ENCODE measurements at places on chromosomes 16 and 17.

DNA sequence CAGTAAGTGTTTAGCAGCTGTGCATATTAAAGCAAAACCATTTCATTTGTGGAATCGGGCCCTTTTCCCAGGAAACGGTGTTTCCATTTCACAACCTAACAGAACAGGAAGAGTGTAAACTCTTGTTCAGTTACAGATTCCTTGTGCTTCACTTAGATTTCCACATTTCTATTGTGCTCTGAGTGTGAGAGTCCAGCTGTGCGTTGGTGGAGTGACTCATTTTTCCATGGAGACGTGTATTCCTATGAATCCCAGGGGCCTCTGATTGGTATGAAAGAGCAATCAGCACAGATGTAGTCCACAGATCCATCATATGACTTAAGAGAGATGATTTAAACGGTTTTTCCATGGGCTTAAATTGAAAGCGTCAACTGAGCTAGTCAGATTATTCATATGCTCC, 13.3 kb upstream of the CAVIN1 start:
- no peak for DNase-seq

- no peak for DNase-seq
Measured at GRCh38 chr16:50279504-50279865, 13.1 kb downstream of the ADCY7 start.

DNA sequence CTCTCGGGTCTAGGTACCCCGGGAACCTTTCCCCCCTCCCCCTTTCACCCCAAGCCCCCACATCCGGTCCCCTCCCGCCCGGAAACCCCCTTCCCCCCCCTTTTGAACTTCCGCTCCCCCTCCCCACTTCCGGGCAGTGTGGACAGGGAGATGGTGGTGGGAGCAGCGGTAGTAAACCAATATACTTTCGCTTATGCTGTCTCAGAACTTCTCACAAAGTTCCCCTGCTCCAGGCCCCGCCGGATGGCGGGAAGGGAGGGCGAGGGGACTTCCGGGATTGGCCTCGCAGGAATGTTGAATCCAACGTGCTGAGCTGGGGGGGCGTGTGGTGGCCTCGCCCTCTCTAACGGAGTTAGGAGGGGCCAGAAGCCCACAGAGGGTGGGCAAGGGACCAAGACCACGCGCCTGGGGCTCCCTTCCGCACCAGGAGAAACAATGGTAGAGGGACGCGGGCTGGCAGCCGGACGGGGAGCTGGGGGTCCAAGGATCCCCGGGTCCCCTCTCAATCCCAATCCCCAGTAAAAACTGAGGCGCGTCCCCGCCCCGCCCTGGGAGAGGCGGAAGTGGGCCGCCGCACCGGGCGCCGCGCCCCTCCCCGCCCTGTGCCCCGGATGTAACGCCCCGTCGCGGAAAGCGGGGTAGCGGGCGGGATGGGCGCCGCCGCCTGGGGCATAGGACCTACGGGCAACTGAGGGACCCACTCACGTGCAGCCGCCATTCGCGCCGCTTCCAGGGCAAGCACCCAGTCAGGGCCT, 742 bp downstream of the PFN1 start:
- DNase-seq: no peak

DNA sequence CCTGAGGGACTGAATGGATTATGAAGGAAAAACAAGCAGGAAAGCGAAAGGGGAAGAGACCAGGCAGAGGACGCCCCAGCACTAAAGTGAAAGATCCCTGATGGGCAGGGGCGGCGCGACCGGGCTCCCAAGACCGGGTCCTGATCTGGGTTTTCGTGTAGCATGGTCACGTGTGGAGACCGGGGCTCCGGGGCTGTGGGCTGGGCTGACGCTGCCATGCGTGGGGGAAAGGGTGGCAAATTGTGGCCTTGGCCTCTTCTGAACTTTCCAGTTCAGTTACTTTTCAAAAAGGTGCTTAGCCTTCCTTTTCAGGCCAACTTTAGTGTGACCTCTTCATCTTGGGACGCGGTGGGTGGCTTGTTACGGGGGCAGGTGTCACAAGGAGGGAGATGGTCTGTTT, 57.5 kb downstream of the METRNL start:
- DNase-seq: no peak

GRCh38 chr16:48182979-48183537, 27.3 kb upstream of the ABCC12 start:
- DNase-seq: no peak

- no peak for DNase-seq
Measured at GRCh38 chr17:15091825-15092224, 173.3 kb downstream of the PMP22 start.

- DNase-seq: no peak
Measured at GRCh38 chr17:38748892-38749222, 721 bp upstream of the PCGF2 start.

GRCh38 chr17:63035271-63035670, 69.2 kb downstream of the TANC2 start:
- no peak for DNase-seq

- DNase-seq: no peak
Measured at GRCh38 chr16:66656547-66656946, 40.0 kb downstream of the CMTM4 start.

DNA sequence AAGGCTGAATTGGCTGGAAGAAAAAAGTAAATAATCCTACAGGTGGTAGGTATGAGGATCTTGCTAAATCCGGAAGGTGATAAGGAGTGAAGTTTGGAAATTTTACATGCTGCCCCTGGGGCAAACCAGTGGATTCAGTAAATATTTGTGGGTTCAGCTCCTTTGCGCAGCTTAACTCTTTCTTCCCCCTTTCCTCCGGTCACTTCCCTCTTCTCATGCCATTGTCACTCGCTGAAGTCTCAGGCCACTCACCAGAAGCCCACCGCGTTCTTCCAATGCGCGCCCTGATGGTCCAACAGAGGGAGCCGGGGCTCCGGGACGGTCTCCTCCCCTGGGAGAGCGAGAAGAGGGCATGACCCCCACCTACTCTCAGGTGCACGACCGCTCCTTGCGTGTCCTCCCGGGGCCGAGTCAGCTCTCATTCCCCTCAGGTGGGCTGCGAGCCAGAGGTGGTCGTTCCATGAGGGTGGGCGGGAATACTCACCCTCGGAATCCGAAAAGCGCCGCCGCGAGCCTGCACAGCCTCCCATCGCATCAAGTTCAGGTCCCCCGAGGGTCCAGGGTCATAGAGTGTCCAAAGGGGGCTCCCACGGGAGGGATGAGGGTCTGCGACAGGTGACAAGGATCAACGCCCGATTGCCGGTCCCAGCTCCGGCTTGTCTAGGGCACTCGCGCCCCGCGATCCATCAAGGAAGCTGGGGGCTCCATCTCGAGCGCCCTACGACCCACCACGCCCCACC, 474 bp downstream of the CLN3 start:
- DNase-seq: no peak

DNA sequence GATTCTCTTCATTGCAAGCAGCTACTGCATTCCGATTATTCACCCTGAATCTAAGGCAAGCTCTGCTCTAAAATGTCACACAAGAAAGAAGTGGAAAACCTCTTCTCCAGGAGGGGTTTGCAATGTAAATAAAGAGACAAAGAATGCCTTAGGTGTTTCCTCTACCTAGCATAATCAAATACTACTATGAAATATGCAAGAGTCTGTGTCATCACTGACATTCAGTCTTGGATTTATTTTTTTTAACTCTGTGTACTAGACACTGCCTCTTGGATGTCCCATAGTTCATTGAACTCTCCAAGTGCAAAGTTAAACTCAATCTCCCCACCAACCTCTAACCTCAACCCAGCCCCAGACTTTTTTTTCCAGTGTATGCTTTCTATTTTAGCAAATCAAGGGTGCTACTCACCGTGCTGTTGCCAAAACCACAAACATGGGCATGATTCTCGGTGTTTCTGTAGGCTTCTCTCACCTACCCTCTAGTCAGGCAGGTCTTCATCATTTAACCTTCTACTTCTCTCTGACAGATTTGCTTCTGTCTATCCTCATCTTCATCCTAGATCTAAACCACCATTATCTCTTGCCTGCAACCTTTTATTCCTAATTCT, 329.1 kb downstream of the CDH13 start:
- DNase-seq: no peak

GRCh38 chr16:73047221-73047535, 750 bp downstream of the ZFHX3 start:
- no peak for DNase-seq

DNA sequence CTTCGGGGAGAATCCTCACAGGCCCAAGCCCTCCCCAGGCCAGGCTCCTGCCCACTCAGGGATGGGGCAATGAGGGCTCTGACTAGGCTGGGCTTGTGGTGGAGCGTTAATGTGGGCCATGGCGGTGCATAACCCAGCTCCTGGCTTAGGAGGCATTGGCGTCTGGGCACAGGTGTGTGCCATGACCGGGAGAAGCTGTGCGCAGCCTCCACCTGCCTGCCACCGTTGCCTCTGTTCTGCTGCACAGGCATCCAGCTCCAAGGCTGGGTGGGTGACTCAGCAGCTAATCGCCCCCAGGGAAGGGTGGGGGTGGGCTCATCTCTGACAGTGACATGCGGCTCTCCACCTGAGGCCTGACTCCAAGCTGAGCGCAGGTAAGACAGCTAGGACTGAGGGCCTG, 3.5 kb upstream of the ARHGAP27 start:
- no peak for DNase-seq

GRCh38 chr16:22098405-22099255, 6.3 kb downstream of the VWA3A start:
- no peak for DNase-seq

DNA sequence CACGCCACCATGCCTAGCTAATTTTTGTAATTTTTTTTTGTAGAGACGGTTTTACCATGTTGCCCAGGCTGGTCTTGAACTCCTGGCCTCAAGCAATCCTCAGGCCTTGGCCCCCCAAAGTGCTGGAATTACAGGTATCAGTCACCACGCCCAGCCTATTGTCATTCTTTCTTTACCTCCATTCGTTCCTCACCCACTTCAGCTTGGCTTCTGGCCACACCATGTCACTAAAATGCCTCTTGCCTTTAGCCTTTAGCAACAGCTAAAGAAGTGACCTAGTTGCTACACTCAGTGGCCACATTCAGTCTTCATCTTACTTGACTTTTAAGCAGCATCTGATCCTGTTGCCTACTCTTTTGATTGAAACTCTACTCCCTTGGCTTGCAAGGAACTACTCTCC, 3.6 kb upstream of the LRRC75A start:
- no peak for DNase-seq

DNA sequence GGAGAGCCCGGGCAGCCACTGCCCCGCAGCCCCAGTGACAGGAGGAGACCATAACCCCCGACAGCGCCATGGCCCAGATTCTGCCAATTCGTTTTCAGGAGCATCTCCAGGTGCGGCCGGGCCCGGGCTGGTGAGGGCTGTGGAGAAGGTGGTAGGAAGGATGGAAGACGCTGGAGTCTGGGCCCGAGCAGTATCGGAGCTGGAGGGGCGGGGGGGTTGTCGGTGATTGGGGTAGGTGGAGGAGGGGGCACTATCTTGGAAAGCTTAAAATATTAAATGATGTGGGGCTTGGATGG, 317 bp downstream of the CLTC start:
- DNase-seq: no peak
